ENCODE measurements at places on chromosomes 1 and 21.

- no peak for DNase-seq
These were observed 699.9 kb downstream of the MATN1 start for GRCh38 chr1:30023339-30024022.

DNA sequence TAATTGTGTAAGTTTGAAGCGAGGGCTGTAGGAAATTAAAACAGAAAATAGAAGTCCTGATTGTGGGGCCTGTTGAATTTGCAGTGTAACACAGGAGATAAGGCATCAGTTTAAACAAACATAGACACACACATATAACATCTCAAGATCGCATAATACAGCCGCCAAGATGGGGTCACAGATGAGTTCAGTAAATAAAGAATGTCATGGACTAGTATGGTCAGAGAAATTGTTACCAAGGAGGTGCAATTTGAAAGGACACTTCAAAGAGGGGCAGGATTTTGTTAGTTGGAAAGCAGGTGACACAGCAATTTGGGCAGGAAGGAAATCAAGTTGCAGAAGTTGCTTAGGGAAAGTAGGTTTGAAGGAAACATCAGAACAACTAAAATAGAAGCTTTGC, 450.0 kb downstream of the USP25 start:
- no peak for DNase-seq

DNA sequence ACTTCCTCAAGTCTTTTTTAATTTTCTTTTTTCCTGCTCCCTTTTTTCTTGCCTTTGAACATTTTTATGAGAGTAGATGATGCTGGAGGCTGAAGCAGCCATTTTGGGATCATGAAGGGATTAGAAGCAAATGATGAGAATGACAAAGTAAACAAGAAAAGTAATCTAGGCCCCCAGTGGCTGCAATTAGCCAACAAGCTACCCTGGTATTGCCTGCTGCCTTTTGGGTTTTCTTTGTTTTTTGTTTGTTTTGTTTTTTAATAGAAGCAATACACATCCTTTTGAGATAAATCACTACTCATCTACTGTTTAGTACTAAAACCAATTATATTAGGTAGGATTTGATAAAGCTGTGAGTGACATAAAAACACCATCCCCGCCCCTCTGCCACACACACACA, 280.7 kb upstream of the ADGRL2 start:
- no peak for DNase-seq

DNA sequence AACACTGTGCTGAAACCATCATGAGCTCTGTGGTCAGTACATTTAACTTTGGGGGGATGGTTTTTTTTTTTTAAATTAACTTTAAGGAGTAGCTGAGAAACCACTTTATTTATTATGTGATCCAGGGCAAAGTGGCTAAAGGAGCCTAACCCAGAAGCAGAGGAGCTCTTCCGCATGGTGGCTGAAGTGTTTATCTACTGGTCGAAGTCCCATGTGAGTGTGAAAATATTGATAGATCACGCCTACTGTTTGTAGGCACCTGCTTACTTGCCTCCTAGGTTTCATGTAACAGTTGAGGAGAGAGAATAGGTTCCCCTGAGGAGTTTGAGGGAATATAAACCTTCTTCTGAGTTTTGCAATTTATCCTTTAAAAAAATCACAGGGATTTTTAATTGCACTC, 181.4 kb downstream of the ZP4 start:
- DNase-seq, result no peak

DNA sequence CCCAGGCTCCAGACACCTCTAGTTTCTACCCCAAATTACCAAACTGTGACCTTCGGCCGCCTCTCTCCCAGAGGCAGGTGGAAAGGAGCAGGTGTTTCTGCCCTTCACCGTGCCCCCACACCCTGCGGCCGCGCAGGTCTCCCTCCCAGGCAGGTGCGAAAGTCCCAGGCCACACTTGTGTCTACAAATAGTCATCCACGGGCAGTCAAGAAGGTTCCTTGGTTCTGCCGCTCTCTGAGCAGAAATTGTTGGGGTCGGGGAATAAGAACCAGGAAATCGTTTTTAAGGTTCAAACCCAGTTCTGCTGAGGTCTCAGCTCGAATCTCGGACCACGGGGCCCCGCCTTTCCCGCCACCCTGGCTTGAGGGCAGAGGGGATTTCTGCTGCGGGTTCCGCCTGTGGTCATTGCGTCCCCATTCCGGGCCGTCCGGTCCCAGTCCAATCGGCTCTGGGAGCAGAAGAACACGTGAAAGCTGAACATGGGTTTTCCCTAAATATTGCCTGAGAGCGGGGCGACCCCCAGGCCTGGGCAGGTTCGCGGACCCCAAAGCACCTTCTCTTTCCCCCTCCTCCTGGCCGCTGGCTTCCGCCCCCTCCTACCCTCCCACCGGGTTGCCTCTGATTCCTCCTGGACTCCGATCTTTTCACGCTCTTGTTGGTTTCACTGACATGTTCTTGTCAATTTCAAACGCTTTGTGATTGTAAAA, 1.2 kb upstream of the ATF3 start:
- peak; percentile 36 for DNase-seq

- DNase-seq, result no peak
These were observed 2.6 kb downstream of the SH3BGRL3 start for GRCh38 chr1:26282401-26282918.

DNA sequence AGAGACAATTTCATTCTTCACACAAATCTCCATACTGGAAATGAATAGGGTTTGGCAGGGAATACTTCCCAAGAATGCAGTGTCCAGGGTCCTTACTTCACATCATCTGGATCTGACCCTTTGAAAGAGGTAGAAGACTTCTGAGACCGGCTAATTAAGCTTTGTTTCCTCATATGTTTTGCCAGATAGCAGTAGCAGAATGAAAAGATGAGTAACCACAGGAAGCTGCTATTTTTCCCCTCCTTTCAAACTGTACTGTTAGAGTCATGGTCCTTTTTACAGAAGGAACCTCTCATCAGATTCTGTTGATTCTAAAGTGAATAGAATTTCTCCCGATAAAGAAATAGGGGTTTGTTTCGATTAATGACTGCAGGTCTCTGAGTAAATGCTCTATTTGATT, 1.4 kb upstream of the OLFML3 start:
- DNase-seq, result no peak

DNA sequence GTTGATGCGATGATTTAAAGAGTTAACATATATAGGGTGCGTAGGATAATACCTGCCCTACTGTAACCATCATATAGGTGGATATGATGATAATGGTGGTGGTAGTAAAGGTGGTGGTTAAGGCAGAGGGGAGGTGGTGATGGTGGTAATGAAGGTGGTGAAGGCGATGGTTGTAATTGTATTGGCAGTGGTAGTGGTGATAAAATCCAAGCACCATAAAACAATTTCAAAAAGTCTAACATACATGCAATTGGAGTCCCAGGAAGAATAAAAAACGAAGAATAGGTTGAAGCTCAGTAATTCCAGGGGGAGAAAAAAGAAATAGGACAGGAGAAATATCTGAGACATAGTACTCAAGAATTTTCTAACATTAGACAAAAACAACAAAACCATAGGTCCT, 27.3 kb upstream of the RAB4A start:
- no peak for DNase-seq

- no peak for DNase-seq
These were observed 58.2 kb downstream of the TNFSF4 start for GRCh38 chr1:173148971-173149370.

DNA sequence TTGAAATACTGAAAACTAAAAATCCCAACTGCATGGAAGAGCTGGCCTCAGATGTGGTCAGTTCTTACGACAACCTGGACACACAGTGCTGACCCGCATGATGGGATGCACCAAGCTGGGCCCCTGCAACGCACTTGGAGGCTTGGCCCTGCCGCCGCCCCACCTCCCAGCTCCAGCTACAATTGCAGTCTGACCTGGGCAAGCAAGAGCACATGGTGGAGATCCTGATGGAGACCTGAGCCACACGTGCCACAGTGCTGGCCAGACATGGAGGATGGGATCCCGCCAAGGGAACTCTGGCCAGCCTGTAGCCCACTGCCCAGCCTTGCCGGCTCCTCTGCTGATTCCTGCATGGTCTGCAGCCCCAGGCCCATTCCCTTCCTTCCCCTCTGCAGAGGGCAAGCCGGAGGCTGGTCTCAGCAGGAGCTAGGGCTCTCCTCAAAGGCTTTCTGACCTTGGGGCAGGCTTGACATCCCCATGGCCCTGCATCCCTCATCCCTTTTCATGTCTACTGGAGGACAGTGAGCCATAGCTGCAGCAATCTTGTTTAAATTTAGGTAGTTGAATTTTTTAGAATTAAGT, 14.1 kb downstream of the CR1L start:
- no peak for DNase-seq

- DNase-seq, result no peak
These were observed 78.9 kb downstream of the CLEC20A start for GRCh38 chr1:178417858-178418257.

GRCh38 chr1:208098773-208099172, 145.4 kb downstream of the PLXNA2 start:
- no peak for DNase-seq

- no peak for DNase-seq
These were observed 18.1 kb upstream of the ARHGAP29 start for GRCh38 chr1:94255476-94255875.

DNA sequence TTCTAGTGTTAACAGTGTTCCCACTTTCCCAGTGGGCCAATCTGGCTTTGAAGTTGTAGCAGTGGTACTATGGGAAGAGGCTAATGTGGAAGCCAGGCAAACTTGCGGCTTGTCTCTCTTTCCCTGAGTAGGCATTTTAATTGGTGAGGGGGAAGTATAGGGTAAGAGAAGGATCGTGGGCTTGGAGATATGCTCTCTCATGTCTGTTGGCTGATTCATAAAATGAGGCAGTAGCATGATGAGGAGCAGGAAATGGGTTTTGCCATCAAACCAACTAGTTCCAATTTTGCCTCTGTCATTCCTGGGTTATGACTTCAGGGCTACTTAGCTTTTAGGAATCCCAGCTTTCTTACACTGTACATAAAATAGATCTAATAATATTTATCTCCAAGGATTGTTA, 12.1 kb downstream of the C8A start:
- DNase-seq, result no peak

DNA sequence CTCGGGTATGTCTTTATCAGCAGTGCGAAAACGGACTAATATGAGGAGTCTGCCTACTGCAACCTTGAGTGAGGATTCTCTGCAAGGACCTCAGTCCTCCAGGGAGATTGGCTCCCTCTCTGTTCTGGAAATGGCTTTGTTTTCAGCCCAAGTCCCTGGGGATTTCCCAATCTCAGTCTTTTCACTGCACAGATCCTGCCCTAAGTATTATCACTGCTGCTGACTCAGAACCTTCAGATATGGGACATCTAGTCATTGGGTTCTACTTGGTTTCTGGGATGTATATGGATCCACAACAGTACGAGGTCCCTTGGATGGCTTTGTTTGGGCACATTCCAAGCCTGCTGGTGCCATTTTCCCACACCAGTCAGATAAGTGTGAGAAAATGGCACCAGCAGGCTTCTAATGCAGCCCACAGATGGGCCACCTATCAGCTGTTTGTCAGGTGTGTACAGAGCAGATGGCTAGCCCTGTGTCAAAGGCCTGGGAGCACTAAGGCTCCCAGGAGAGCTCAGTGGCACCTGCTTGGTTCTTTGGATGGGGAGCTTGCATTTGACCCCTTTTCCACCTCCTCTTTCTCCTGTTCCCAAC, 27.4 kb downstream of the ELF3 start:
- no peak for DNase-seq

- no peak for DNase-seq
These were observed 7.7 kb upstream of the CD34 start for GRCh38 chr1:207918581-207918980.

- no peak for DNase-seq
These were observed 129.1 kb upstream of the RAB4A start for GRCh38 chr1:229141689-229142377.

- no peak for DNase-seq
These were observed 15.8 kb upstream of the C8A start for GRCh38 chr1:56838759-56839158.

DNA sequence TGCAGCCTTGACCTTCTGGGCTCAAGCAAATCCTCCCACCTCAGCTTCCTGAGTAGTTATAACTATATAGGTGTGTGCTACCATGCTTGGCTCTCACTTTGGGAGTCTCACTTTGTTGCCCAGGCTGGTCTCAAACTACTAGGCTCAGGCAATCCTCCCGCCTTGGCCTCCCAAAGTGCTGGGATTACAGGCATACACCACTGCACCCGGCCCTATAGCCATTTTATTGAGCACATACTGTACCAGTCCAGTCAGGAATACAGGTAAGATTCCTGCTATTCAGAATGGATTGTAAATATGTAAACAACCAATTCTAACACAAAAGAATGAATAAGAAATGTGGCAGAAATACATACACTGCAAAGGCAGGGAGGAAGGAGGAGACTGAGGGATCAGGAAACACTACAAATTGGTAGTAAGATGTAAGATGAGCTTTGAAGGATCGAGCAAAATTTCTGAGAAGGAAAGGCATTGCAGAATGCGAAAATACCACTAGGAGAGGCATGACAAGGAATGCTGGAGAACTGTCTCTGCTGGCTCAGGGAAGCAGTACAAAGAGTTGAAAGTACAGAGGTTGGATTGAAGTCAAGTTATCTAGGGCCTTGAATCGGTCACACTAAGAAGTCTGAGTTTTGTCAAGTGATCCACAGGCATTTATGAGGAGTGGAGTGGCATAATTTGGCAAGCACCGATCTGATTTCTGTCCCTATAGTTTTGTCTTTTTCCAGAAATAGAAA, 60.4 kb downstream of the LHX4 start:
- DNase-seq, result no peak

DNA sequence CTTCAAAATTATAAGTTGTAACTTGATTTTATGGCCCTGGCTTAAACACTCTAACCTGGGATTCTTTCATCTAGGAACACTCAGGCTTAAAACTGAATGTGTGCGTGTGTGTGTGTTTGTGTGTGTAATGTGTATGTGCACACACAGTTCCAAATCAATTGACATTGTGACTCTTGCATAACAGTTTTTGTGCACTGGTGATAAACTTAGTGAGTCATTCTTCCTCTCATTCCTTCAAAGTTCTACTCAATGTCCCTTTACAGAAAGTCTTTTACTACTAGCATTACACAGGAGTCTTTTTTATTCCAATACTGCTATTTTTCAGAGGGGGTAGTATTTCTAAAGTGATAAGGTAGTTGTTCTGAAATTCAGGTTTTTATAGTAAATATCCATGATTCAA, 943.6 kb downstream of the KCNT2 start:
- DNase-seq, result no peak

GRCh38 chr1:35539073-35539823, 18.0 kb downstream of the KIAA0319L start:
- peak; percentile 64 for DNase-seq

DNA sequence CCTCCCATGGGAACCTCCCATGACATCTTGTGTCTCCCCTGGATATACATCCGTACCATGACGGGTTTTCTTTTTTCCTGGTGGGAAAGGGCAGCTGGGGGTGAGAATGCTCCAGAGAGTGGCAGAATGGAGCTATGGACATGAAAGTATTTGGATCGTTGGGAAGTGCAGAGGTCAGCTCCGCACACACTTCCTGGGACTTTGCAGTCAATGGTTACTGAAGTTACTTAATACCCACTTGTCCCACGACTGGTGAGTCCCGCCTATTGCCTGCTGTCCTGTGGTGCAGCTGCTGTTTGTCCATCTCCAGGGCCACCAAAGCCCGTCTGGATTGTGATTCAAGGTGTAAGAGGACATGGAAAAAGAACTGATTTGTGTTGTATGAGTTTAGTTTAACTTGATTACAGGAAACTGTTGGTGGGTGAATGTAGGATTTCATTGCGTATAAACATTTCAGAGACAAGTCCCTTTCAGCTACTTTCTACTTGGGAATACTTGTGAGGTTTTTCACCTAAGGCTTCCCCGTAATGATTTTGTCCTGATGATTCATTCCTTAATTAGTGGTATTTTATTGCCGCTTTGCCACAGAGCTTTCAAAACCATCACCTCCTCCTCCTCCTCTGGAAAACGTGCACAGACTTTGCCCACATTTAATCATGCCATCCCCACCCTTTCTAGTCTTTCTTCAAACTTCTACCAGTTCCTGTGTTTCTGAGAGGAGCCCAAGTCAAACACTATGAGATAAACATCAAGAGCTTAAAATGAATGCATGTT, 308.8 kb downstream of the KIF26B start:
- DNase-seq, result no peak
